Mammary epithelial cell (primary cell): ENCODE measurements at places on chromosomes 5 and 9.
A peak's percentile ranks its signal among the peaks of the same experiment; 100 is the strongest.

DNA sequence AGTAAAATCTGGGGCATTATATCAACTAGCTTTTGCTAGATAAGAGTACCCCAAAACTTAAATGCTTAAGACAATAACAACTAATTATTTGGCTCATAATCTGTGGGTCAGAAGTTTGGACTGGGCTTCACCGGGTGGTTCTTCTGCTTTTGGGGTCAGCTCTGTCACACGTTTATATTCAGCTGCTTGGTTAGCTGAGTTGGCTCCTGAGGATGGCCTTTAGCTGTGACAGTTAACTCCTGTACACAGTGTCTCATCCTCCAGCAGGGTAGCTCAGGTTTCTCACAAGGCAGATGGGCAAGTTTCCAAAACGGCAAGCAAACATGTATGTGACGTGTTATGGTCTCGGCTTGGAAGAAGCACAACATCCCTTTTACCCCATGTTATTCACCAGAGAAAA is 488.2 kb downstream of the TLE4 start:
- no peak for DNase-seq

- DNase-seq: peak; percentile 94
Measured at GRCh38 chr9:115118879-115119218, 892 bp upstream of the TNC start.

- DNase-seq: no peak
Measured at GRCh38 chr5:152113401-152113800, 188.8 kb upstream of the GLRA1 start.

DNA sequence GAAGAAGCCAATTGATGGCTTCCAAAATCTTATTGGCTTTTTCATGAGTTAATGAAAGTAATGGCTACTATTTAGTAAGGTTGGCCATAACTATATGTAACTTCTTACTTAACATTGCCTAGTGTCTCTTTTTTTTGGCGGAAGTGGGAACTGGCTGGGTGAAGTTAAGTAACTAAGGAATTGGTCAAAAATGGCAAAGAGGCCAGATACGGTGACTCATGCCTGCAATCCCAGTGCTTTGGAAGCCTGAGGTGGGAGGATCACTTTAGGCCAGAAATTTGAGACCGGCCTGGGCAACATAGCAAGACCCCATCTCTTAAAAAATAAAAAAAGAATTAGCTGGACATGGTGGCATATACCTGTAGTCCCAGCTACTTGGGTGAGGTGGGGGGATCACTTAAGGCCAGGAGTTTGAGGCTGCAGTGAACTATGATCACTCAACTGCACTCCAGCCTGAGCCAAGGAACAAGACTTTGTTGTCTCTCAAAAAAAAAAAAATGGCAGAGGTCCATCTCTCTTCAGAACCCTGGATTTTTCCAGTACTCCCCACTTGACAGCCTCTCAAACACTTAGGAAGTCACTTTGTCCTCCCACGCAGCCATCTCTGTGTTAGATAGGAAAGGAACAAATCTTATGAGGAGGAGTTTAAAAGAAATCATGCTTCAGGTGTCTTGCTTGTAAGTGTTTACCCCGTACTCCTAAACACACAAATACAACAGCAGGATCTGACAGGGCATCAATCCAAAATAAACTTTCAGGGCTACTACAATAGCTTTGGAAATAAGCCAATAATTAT is 75.7 kb downstream of the TEK start:
- no peak for DNase-seq

DNA sequence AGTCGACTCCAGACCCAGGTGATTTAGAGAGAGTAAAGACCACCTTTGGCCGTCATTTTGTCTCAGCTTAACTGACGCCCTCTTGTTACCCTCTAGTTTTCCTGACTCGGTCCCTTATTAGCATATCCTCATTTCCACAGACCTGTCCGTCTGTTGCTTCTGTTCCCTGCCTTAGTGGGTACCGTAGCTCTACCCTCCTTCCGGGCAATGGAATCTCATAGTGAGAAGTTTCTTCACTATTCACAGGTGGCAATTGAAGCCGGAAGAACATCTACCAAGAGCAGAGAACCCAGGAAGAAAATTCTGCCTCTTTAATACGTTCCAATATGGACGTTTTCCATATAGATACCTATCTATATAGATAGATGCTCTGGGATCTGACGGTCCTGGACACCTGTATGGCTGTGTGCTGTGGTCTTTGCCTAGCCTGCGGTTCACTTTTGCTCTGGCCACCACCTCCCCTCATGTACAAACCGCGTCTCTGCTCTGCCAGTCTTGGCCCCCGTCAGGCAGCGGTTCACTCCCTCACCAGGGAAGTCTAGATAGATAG is 652 bp upstream of the TMEM161B start:
- DNase-seq: peak; percentile 54

DNA sequence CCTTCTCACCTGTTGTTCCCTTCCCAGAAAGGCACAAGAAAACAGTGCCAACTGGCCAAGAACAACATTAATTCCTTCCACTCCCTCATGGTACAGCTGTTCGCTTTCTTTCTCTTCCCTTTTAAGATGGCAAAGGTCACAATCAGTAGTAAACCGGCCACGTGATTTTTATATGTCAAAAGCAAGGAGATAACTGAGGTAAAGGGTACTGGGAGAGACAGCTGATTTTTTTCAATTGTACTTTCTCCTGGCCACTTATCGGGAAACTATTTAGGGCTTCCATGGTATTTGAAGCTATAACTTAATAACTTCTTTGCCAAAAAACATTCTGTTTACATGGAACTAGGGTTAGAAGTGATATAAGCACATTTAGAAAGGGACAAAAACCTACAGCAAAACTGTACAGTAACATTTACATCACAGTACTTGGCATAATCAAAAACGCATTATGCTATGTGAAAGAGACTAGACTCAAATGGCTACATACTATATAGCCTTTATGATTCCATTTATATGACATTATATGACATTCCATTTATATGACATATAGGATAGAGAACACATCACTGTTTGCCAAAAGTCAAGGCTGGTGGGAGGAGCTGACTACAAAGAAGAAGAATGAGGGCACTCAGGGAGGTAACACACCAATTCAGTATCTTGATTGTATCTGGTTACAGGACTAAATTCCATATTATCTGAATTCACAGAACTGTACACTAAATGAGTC is 24.8 kb downstream of the PLPP1 start:
- no peak for DNase-seq

- no peak for DNase-seq
Measured at GRCh38 chr5:155598552-155598951, 585.0 kb downstream of the KIF4B start.
